Osteocyte (in vitro differentiated cells): ENCODE measurements at places on chromosomes 11 and 22. TPM values are rescaled to one million over a fixed set of nuclear protein-coding genes. Genes with fewer than 3 reads are reported as not detected.

MMP10 gene
- total RNA-seq: not detected in 2 replicates

RPS3 gene
- 2,093 and 2,150 TPM in 2 replicates for total RNA-seq

RPUSD4 gene
- 27.1 and 28.0 TPM in 2 replicates for total RNA-seq

IL18 gene
- total RNA-seq: 0.59 and 0.68 TPM in 2 replicates

RASGRP2 gene
- total RNA-seq: 10.3 and 11.2 TPM in 2 replicates

EHD1 gene
- 57.4 and 61.0 TPM in 2 replicates for total RNA-seq

TKFC gene
- 41.7 and 46.3 TPM in 2 replicates for total RNA-seq

SLC6A5 gene
- total RNA-seq: not detected in 2 replicates

OR6T1 gene
- total RNA-seq: not detected in 2 replicates

DNA sequence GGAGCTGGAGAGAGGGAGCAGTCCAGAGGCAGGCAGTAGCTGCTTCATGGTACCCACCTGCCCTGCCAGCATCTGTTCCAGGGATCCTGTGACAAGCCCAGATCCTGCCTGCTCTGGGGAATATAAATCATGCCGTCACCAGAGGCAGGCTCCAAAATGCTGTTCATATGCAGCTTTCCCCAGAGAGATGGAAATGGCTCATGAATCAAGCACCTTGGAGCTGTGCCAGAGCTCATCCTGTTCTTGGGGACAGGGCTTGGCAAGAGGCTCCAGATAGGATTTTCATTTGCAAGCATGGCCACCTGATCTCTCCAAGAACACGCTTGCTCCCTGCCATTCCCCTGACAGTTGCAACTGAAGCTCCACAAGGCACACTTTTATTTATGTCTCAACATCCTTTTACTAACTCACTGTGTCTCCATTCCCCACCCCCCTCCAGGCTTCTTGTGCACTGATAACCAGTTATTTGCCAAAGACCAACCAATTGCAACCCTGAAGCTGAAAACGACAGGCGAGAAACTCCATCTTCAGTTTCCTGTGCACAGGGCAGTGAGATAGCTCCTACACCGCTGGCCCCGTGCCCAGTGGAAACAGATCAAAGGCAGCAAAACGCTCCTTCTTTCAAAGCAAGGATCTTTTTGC lies 115.8 kb upstream of the PITPNB start:
- no peaks in the 10 kb centered on the region for H3K27me3 ChIP-seq
- peak; percentile 70 for DNase-seq
- H3K36me3 ChIP-seq: peaks cover 2% of the 10 kb centered on the region
- H3K27ac ChIP-seq: no peak overlapping the region
- peaks cover 19% of the 10 kb centered on the region for H3K4me1 ChIP-seq

- H3K27ac ChIP-seq: no peak overlapping the region
- peak; percentile 13 for DNase-seq
- no peak overlapping the region for H3K4me3 ChIP-seq
- no peaks in the 10 kb centered on the region for H3K27me3 ChIP-seq
- H3K4me1 ChIP-seq: no peaks in the 10 kb centered on the region
These were observed 15.0 kb upstream of the NXPE4 start for GRCh38 chr11:114610550-114610949.

DNA sequence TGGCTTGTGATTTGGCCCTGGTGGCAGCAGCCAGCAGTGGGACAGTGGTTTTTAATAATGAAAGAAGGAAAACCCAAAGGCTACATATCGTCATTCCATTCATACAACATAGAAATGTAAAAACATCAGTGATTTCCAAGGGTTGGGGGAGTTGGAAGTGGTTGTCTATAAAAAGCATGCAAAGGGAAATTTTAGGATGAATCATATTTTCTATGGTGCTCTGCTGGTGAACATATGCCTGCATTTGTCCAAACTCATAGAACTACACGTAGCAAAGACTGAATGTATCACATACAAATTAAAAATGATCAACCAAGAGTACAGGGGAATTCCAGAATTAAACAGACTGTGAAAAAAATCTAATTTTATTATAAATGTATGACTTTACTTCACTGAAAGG lies 11.1 kb downstream of the OR5B3 start:
- H3K27me3 ChIP-seq: no peaks in the 10 kb centered on the region
- H3K4me1 ChIP-seq: peaks cover 40% of the 10 kb centered on the region
- no peak overlapping the region for H3K27ac ChIP-seq
- H3K36me3 ChIP-seq: no peaks in the 10 kb centered on the region
- no peak overlapping the region for H3K4me3 ChIP-seq

GRCh38 chr11:17604201-17604914 lies 57.3 kb downstream of the OTOG start:
- H3K4me3 ChIP-seq: no peak overlapping the region
- no peaks in the 10 kb centered on the region for H3K36me3 ChIP-seq
- no peak for DNase-seq
- H3K27ac ChIP-seq: no peak overlapping the region
- no peaks in the 10 kb centered on the region for H3K27me3 ChIP-seq
- H3K4me1 ChIP-seq: no peaks in the 10 kb centered on the region

DNA sequence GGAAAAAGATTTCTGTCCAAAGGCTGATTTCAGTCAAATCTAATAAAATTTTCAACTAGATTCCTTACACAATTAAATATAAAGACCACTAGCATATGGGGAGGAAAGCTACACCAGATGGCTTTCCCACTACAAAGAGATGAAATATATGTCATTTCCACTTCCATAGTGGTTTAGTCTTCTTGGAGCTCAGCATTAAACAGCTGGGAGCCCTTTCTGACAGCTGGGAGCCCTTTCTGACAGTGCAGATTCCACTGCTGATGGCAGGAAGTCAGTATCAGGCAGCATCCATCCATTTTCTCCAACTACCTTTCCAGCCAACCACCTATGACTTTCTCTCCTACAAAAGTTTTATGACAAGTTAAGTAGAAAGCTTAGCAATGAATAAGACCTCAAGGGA lies 177.9 kb downstream of the RRAS2 start:
- peaks cover 18% of the 10 kb centered on the region for H3K27me3 ChIP-seq
- no peaks in the 10 kb centered on the region for H3K4me1 ChIP-seq
- H3K36me3 ChIP-seq: no peaks in the 10 kb centered on the region
- H3K4me3 ChIP-seq: no peak overlapping the region

DNA sequence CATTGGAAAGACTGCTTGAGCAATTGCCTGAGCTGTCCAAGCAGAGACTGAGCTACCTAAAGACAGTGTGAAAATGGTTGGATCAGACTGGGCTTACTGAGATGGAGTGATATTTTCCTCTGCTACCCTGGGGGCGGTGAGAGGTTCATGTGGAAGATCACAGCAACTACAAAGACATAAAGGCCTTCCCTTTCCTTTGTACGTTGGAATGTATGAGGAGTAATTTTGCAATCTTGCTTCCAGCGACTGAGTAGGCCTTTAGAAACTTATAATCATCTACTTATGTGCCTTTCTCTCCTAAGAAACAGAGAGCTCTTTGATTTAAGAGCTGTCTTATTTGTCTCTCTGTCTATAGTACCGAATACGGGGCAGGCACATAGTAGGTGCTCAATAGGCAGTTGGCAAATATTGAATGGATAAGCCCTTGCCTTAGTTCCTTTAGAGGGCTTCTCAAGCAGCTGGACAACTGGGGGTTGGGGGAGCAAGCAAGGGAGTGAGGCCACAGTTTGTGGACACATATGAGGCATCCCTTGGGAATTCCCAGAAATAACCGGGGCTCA lies 2.4 kb upstream of the HEPACAM start:
- DNase-seq: no peak
- no peak overlapping the region for H3K4me3 ChIP-seq
- H3K4me1 ChIP-seq: no peaks in the 10 kb centered on the region
- no peak overlapping the region for H3K27ac ChIP-seq
- no peaks in the 10 kb centered on the region for H3K36me3 ChIP-seq

DNA sequence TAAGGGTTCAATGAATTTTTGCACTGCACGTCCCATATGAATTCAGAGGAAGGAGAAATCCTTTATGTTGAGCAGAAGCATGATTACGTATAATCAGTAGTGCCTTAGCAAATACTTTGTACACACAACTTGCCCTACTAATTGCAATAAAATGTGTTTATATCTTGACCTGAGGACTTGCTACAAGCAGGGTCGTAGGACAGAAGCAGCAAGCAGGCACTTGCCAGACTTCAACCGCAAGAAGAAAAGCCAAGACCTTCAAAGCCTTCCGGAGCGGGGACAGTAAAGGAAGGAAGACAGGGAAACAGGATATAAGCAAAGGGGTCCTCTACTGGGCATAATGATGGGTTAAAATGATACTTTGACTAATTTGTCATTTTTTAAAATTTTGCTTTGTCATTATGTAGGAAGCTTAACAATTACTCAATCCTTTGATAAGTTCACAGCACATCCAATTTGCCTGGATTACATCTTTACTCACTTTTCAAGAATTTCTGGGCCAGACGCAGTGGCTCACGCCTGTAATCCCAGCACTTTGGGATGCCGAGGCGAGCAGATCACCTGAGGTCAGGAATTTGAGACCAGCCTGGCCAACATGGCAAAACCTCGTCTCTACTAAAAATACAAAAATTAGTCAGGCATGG lies 23.2 kb upstream of the UBASH3B start:
- H3K4me1 ChIP-seq: peaks cover 22% of the 10 kb centered on the region
- no peak overlapping the region for H3K4me3 ChIP-seq

- no peak overlapping the region for H3K27ac ChIP-seq
- no peak overlapping the region for H3K4me3 ChIP-seq
- H3K36me3 ChIP-seq: peaks cover 20% of the 10 kb centered on the region
These were observed 47.7 kb upstream of the CSNK2A3 start for GRCh38 chr11:11400635-11401232.

GRCh38 chr11:80520507-80520887 lies 1079.7 kb upstream of the TENM4 start:
- no peak overlapping the region for H3K27ac ChIP-seq
- no peak for DNase-seq
- no peaks in the 10 kb centered on the region for H3K27me3 ChIP-seq
- no peaks in the 10 kb centered on the region for H3K4me1 ChIP-seq
- H3K4me3 ChIP-seq: no peak overlapping the region
- no peaks in the 10 kb centered on the region for H3K36me3 ChIP-seq

DNA sequence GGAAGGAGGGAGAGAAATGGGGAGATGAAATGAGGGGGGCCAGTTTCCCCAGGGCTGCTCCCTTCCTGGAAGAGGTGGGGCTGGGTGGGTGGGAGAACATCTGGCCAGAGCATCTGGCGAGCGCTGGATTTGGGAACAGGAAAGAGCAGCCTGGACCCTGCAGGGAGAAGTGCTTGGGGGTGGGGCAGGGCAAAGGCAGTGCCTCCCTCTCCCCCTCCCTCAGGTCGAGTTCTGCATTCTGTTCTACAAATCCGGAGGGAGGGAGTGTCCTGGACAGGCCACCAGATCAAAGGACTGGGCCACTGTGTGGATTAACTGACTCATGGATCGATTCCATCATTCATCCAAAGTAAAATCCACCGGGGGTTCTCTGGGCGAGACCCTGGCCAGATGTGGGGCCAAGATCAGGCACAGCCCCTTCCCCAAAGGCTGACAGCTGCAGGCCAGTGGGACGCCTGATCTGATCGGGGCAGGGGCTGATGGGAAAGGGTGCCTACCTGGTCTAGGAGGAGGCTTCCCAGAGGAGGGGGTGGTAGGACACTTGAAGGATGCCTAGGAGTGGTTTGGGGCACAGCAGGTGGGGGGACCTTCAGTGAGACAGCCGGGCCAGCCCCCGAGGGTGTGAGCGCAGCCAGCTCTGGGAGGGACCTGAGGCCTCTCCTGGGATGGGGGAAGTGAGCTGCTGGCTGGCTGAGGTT lies 57.5 kb downstream of the CACNA1I start:
- H3K27me3 ChIP-seq: peaks cover 27% of the 10 kb centered on the region
- no peaks in the 10 kb centered on the region for H3K36me3 ChIP-seq
- no peaks in the 10 kb centered on the region for H3K4me1 ChIP-seq
- H3K4me3 ChIP-seq: no peak overlapping the region

DNA sequence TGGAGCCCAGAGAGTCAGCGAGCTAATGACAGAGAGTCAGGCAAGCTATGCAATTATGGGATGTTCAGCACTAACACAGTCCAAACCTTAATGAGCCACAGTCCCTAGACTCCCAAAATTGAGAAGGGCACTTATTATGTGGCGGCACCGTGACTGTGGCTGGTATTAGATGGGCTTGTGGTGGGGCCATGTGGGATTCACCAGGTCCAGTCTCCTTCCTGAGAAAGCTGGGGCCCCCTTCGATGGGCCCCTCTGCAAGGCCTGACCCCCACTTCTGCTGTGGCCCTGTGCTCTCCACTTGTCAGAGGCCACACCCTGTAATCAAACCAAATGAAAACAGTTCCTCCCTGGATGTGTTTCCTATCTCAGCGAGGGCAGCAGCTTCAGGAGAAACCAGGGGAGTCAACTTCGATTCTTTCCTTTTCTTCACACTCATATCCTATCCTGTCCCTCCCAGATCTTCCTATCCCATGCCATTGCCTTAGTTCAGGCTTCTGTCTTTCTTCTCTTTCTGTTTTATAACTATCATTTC lies 42.9 kb downstream of the INSC start:
- H3K27me3 ChIP-seq: peaks cover 3% of the 10 kb centered on the region
- H3K4me3 ChIP-seq: no peak overlapping the region
- no peaks in the 10 kb centered on the region for H3K36me3 ChIP-seq
- no peak overlapping the region for H3K27ac ChIP-seq
- H3K4me1 ChIP-seq: peaks cover 9% of the 10 kb centered on the region

DNA sequence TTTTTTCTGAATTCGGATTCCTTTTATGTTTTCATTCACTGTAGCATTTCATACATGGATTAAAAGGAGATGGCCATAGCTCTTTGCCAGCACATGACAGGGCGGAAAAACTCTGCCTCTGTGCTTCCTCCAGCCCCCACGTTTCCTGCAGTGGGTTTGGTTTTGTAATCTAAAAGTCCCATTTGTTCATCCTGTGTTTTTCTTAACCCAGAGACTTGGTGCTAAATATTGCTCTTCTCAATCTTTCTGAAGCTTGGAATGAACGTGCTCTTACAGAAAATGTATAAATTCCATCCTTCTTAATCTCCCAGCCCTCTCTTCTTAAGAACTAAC lies 89.9 kb downstream of the PPP6R3 start:
- peak overlapping the region; percentile 2 for H3K27ac ChIP-seq
- DNase-seq: no peak
- peaks cover 17% of the 10 kb centered on the region for H3K4me1 ChIP-seq
- H3K4me3 ChIP-seq: no peak overlapping the region
- peaks cover 48% of the 10 kb centered on the region for H3K36me3 ChIP-seq
- no peaks in the 10 kb centered on the region for H3K27me3 ChIP-seq

GRCh38 chr11:63838678-63839507 lies at the start of gene MARK2:
MARK2 (plus strand) TSS chr11:63839110; CDS start chr11:63839507, 397 bp downstream.
- H3K27me3 ChIP-seq: no peaks in the 10 kb centered on the region
- peaks cover 33% of the 10 kb centered on the region for H3K4me1 ChIP-seq
- H3K4me3 ChIP-seq: peak within 1 kb of the TSS; percentile 94

DNA sequence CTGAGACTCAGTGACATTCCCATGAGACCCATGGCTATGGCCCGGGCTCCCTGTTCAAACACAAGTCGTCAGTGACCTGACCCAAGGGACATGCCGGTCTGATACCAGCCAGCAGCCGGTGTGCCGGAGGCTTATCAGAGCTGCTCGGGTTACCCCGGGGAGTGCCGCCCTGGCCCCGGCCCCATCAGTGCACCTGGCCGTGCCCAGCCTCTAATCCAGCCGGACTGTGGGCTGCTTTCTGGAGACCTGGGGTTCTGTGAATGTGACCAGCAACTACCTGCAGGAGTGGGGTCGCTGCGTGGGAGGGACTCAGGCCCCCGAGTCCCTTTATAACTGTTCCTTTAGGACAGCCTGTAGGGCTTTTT lies 52.7 kb downstream of the LINC01488 start:
- no peak overlapping the region for H3K4me3 ChIP-seq
- DNase-seq: no peak
- no peak overlapping the region for H3K27ac ChIP-seq
- no peaks in the 10 kb centered on the region for H3K36me3 ChIP-seq
- no peaks in the 10 kb centered on the region for H3K4me1 ChIP-seq

- H3K4me1 ChIP-seq: peaks cover 87% of the 10 kb centered on the region
- DNase-seq: no peak
- H3K4me3 ChIP-seq: peak overlapping the region; percentile 66
- H3K36me3 ChIP-seq: peaks cover 3% of the 10 kb centered on the region
- peak overlapping the region; percentile 99 for H3K27ac ChIP-seq
These were observed 18.9 kb downstream of the TEAD1 start for GRCh38 chr11:12693094-12693478.
